ENCODE measurements at places on chromosomes 3 and 15.

- DNase-seq = no peak
Observed at GRCh38 chr3:194386066-194386465, 13.0 kb downstream of the GP5 start.

GRCh38 chr3:72272356-72272755 is 487.4 kb upstream of the PROK2 start:
- DNase-seq = no peak

- no peak for DNase-seq
Observed at GRCh38 chr3:196872316-196872715, 4.6 kb downstream of the SENP5 start.

- DNase-seq = no peak
Observed at GRCh38 chr15:44317423-44318058, 29.0 kb downstream of the GOLM2 start.

GRCh38 chr3:38454884-38455638 is 1.4 kb downstream of the ACVR2B start:
- peak; percentile 66 for DNase-seq

- DNase-seq = no peak
Observed at GRCh38 chr3:175098644-175099043, 239.5 kb downstream of the NAALADL2 start.

- DNase-seq = no peak
Observed at GRCh38 chr15:61038910-61039309, 190.2 kb downstream of the RORA start.

- no peak for DNase-seq
Observed at GRCh38 chr3:59609657-59610348, 560.0 kb upstream of the CFAP20DC start.

DNA sequence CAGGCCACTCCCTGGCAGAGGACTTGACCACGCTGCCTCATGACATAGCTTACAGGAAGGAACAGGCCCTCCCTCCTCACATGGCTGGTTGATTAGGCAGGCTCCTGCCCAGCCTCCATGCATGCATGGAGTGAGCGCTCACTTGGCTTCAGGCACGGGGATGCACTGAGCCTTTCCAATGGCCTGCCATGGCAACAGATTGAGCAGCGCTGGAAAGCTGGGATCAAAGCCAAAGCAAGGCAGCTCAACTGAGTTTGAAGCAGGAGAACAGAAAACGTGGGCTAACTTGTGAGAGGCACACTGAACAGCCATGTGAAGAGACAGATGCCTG is 5.9 kb upstream of the GRAMD2A start:
- DNase-seq = no peak

DNA sequence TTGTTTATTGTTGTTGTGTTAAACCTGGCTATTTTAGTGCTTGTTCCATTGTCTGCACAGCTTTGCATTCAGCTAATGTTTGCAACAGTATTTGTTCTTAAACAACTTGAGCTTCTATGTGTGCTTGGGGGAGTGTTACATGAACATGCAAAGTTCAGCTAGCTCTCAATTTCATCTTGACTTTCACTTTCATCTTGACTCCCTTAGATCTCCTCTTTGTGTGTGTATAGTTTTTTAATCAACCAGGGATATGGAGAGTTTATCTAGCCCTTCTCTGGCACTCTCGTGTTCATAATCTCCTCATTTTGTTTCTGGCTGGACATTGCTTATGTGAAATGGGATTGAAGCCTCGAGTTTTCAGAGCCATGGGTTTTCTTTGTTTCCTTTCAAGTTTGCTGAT is 212.4 kb upstream of the ZBTB20 start:
- DNase-seq = no peak

- DNase-seq = no peak
Observed at GRCh38 chr3:73683706-73684105, 59.0 kb upstream of the PDZRN3 start.

GRCh38 chr3:153160451-153161137 is 1.4 kb upstream of the RAP2B start:
- peak; percentile 84 for DNase-seq

GRCh38 chr3:37772773-37773354 is 88.8 kb upstream of the CTDSPL start:
- DNase-seq = no peak

- DNase-seq = no peak
Observed at GRCh38 chr15:39579487-39580116, 1.3 kb upstream of the THBS1 start.

DNA sequence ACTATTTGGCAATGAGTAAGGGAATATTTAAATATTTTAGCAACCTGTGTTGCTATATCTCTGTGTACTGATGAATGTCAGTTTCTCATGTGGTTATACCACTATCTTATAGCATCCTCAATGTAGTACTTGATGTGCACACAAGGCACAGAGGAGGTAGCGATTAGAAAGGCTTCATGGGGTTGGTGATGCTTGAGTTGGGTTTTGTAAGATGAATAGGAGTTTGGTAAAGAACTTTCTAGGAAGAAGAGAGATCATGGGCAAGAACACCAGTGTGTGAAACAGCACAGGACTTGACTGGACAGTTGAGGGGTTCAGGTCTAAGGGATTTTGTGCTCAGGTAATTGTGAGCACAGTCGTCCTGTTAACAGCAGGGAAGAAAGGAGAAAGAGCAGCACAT is 38.1 kb downstream of the LPP start:
- DNase-seq = no peak

DNA sequence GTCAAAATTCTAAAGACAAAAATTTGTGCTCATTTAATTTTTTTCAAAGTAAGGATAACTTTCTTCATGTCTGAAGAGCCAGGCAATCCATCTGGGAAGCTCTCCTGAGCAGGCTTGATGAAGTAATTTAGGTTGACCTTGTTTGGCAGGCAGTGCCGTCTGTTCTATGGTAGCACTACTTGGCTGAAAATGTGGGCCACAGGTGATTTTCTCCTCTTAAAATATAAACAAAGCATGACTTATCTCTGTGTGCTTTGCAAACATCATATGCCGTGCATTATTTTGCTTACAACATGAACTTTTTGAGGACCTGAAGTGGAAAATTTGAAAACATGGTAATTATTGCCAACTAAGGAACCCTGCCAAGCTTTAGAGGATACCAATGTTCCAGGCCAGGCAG is 143.2 kb downstream of the RAP2B start:
- no peak for DNase-seq

DNA sequence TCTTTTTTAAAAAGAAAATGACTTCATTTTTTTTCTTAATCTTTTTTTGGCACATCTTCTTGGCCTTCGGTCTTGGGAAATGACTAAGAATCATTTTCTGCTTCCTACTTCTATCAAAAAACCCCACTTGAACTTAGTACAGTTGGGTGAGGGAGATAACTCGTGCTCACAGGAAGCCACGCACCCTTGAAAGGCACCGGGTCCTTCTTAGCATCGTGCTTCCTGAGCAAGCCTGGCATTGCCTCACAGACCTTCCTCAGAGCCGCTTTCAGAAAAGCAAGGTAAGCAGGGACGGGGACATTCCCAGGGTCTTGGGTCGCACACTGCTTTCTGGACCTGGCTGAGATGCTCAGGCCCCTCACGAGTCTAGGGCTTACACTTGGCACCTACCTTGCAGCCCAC is at the start of gene CCR4:
Gene CCR4 (plus strand): TSS at position 235 of the 402 bp plus-strand sequence. CDS start 1,779 bp downstream, outside the sequence.
- DNase-seq = peak; percentile 73

DNA sequence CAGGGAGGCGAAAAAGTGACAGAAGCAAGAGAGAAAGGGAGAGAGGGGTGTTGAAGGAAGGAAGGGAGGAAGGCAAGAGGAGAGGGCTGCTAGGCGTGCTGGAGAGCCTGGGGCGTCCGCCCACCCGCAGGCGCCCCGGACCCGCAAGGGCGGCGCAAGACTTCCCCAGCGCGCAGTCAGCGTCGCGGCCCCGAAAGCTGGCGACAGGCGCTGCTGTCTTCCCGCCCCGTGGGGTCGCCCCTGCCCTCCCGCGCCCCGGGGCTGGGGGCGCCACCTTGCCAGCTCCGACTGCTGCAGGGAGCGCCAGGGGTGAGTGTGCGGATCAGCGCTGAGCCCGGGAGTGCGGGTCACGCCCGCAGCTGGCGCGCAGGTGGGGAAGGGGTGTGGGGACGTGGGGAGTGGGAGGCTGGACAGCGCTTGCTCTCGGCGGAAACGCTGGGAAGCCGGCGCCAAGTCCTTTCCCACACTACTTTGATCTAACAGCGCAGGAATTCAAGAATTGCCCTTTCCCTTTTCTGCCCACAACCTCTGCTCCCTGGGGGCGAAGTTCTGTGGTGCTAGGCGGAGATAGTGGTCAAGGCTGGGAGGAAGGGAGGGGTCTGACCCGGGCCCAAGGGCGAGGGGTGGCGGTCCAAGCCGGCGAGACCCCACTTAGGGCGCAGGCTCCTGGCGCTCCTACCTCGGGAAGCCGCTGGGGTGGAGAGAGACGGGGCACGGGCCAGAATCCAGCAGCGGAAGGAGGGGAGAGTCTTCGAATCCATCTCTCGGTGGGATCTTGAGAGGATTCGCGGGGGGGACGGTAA is 266.1 kb downstream of the CGGBP1 start:
- peak; percentile 25 for DNase-seq

- no peak for DNase-seq
Observed at GRCh38 chr3:191345334-191345733, 15.0 kb upstream of the UTS2B start.

- no peak for DNase-seq
Observed at GRCh38 chr3:185988816-185989175, 51.0 kb upstream of the TRA2B start.

DNA sequence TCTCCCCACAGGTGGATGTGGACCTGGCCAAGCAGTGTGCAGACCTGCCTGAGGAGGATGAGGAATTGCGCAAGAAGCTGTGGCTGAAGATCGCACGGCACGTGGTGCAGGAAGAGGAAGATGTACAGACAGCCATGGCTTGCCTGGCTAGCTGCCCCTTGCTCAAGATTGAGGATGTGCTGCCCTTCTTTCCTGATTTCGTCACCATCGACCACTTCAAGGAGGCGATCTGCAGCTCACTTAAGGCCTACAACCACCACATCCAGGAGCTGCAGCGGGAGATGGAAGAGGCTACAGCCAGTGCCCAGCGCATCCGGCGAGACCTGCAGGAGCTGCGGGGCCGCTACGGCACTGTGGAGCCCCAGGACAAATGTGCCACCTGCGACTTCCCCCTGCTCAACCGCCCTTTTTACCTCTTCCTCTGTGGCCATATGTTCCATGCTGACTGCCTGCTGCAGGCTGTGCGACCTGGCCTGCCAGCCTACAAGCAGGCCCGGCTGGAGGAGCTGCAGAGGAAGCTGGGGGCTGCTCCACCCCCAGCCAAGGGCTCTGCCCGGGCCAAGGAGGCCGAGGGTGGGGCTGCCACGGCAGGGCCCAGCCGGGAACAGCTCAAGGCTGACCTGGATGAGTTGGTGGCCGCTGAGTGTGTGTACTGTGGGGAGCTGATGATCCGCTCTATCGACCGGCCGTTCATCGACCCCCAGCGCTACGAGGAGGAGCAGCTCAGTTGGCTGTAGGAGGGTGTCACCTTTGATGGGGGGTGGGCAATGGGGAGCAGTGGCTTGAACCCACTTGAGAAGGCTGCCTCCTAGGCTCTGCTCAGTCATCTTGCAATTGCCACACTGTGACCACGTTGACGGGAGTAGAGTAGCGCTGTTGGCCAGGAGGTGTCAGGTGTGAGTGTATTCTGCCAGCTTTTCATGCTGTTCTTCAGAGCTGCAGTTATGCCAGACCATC is 8.6 kb downstream of the VPS18 start:
- no peak for DNase-seq

DNA sequence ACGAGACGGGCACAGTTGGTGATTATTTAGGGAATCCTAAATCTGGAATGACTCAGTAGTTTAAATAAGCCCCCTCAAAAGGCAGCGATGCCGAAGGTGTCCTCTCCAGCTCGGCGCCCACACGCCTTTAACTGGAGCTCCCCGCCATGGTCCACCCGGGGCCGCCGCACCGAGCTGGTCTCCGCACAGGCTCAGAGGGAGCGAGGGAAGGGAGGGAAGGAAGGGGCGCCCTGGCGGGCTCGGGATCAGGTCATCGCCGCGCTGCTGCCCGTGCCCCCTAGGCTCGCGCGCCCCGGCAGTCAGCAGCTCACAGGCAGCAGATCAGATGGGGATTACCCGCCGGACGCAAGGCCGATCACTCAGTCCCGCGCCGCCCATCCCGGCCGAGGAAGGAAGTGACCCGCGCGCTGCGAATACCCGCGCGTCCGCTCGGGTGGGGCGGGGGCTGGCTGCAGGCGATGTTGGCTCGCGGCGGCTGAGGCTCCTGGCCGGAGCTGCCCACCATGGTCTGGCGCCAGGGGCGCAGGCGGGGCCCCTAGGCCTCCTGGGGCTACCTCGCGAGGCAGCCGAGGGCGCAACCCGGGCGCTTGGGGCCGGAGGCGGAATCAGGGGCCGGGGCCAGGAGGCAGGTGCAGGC is 318.0 kb downstream of the FGF12 start:
- DNase-seq = no peak

DNA sequence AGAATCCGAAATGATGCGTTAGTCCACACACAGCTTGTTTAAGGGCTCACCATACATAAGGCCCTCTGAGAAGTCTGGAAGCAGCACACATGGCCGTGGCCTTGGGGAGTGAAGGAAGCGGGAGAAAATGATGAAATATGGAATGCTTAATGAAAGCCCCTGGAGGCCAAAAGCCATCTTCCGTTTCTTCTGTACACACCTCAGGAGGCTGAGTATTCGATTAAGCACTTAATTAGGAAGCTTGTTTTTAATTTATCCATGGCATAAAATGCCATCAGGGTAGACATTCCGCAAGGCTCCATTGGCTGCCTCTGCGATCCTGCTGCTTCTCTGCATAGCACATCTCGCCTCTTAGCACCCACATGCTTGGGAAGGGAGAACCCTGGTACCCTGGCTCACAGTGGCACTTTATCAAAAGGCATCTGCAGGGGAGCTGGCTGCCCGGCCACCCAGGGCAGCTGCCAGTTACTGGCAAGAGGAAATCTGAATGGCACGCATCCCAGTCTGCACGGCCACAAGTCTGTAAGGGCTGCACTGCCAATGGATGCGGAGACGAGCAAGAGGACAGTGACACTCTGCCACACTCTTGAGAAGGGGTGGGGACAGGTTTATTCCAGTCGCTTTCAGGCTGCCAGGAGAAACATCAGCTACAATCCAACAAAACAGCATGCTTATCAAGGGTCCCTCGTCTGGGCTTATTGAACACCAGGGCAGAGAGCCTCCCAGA is 356.2 kb downstream of the OCA2 start:
- DNase-seq = no peak

GRCh38 chr3:182601597-182601996 is 191.7 kb upstream of the ATP11B start:
- DNase-seq = no peak

GRCh38 chr3:38348903-38349302 is 2.3 kb downstream of the XYLB start:
- DNase-seq = no peak

GRCh38 chr3:99919694-99920093 is 102.0 kb downstream of the CMSS1 start:
- no peak for DNase-seq

Measured in activated T-cell treated with anti-CD3 and anti-CD28 coated beads, Interleukin-2, amount 50 U/mL, for 48 hours (primary cell).